ENCODE measurements at places on chromosomes 2 and 18.

- no peak for DNase-seq
Measured at GRCh38 chr2:224819075-224819474, 102.9 kb upstream of the CCDC195 start.

GRCh38 chr2:100142393-100142792, at the start of gene AFF3:
Gene AFF3 (minus strand): TSS chr2:100142590. CDS start chr2:100104454, 38,136 bp downstream.
- no peak for DNase-seq

DNA sequence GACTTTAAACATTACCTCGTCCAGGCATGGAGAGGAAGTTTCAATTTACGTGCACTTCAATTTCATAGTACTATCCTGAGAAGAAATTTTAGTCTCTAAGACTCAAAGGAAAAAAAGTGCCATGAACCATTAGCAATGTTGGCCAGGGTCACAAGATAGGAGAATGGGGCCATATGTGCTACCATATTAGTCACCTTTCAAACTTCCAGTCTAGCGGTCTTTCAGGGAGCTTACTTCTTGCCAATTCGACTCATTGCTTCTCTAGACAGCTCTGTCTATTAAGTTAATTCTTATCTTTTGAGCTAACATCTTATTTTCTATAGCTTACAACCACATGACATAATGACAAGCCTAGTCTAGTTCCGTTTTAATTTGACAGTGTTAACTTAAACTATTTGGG, 129.1 kb downstream of the ANKRD44 start:
- DNase-seq = no peak

GRCh38 chr2:145558617-145559350, 1038.9 kb upstream of the ZEB2 start:
- no peak for DNase-seq

DNA sequence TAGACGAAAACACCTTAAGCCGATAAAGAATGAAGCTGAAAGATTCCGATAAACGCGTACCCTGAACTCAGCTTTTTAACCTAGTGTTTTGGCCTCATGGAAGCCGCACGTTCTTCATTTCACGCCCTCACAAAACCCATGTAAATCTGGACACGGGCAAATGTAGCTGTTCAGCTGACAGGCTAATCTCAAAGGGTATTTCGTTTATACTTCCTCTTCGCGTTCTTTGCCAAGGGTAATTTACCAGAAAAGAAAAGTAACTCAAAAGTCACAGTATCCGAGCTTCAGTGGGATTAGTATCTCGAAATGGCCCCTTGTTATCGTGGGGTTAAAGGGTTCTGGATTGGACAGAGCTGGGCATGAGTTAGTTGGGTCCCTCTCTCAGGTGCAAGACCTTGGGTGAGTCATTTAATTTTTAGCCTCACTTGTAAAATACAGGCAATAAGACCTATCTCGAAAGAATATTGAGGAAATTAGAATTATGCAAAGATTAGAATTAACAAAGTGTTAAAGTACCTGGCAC, 22.0 kb upstream of the STPG4 start:
- DNase-seq = no peak

DNA sequence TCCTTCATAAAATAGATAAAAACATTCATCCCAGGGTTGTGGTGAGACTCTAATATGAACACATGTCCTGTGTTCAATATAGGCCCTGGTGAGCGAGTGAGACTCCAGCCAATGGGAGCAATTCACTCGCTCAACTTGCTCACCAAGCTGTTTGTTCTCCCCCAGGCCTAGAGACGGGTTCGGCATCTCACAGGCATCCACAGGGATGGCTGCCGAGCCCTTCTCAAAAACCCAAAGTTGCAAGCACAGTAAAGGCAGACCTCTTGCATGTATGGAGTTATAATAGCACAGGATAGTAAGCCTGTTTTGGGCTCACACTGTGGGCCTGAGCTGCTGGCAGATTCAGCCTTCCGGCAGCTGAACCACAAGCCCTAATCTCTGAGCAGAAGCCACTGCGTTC, 15.7 kb downstream of the PARD6G start:
- no peak for DNase-seq

GRCh38 chr2:13114391-13114790, 397.7 kb downstream of the TRIB2 start:
- no peak for DNase-seq

DNA sequence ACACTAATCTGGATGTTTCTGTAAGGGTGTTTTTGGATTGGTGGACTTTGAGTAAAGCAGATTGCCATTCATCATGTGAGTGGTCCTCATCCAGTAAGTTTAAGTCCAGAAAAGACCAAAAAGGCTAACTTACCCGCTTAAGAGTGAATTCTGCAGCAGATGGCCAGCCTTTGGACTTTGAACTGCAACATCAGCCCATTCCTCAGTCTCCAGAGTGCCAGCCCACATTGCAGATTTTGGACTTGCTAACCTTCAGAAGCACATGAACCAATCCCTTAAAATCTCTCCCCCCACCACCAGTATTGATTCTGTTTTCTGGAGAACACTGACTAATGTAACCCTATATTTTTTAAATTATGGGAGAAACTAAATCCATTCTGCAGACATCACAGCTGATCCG, 30.0 kb upstream of the SPATS2L start:
- DNase-seq = no peak

DNA sequence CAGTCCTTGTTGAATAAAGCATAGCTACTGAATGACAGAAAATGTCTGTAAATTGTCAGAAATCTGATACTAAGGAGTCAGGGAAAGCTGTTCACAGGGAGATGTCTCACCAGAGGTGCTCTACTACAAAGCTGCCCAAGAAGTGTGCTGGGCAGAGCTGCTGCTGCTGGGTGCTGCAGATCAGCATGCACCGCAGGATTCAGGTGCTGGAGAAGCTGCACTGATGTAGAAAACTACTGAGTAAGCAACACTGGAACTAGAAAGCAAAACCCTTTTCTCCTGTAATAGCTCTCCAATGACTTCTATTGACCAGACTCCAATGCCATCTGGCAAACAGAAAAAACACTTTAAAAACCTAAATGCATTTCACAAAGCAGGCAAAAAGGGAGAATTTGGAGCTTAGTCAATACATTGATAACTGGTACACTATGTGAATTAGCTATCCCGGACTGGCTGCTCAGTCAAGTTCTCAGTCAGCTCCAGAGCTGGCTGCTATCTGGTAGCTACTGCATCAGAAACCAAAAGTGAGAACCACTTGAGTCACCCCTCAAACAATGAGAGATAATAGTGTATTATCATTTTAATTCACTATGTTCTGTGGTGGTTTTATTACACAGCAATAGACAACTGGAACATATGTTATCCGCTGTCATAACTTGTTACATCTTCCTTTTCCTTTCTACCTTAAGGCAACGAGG, 493.1 kb downstream of the CPS1 start:
- DNase-seq = no peak

DNA sequence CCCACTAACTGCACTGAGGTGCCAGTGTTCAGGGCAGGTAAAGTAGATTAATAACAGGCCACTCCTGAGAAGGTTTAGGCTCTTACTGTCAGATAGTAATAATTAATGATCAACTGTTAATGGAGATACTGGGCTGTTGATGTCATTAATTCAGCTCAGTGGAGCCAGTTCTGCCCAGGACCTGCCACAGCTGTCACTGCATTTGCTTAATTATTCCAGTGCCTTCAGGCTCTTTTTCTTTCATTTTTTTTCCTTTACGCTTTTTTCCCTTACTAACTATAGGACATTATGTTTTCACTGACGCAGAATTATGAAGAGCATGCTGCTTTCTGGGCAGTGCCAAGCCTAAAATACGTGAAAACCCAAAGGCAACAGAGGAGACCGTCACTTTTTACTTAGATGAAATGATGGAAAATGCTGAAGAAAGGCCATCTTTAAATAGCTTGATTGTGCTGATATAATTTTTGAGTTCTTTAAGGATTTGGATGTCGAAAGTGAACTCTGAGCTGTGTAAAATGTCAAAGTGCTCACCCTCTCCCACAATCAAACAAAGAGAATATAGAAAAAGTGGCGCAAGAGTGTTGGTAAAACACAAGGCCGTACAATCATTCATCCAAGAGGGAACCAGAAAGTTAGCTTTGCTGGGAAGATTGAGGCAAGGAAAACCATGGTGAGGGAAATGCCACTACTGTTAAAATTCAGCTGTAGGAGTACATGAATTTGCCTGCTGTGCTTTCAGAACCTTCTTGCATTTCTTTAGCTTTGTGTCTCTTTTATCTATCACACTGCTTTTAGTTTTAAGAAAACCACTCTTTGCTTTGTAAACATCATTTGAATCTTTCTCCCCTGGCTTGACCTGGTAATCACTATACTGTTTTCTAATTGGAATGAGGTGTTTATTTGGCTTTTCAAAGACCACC, 192.0 kb upstream of the ZEB2 start:
- no peak for DNase-seq

DNA sequence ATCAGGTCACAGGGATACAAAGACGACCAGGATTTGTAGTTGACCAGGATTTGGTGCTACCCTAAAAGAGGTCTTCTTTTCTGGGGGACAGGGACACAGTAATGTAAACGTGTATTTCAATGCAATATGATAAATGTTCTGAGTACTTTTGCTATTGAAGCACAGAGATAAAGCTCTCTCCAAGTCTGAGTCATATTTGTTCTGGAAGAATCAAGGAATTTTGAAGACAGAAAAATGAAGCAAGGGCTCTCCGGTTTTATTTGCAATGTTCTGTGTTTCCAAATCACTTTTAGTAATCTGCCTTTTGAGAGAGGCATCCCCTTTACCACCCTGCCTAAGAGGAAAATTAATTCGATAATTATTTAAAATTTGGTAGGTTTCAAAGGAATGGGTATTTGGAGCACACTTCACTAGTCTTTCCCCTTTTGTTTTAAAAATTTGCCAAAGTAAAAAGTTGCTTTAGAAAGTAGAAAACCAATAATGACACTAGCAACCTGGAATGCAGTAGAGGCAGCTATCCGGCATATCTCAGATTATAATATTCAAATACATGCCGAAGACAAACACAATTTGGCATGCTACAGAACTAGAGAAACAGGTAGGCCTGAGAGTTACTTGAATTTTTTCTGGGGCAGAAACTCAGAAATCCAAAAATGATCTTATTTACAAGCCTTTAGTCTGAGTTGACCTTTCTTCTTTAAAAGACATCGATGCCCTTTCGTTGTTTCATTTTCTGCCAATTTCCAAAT, 82.7 kb downstream of the MREG start:
- DNase-seq = no peak

- DNase-seq = peak; percentile 76
Measured at GRCh38 chr2:43068041-43068533, 158.3 kb downstream of the ZFP36L2 start.

DNA sequence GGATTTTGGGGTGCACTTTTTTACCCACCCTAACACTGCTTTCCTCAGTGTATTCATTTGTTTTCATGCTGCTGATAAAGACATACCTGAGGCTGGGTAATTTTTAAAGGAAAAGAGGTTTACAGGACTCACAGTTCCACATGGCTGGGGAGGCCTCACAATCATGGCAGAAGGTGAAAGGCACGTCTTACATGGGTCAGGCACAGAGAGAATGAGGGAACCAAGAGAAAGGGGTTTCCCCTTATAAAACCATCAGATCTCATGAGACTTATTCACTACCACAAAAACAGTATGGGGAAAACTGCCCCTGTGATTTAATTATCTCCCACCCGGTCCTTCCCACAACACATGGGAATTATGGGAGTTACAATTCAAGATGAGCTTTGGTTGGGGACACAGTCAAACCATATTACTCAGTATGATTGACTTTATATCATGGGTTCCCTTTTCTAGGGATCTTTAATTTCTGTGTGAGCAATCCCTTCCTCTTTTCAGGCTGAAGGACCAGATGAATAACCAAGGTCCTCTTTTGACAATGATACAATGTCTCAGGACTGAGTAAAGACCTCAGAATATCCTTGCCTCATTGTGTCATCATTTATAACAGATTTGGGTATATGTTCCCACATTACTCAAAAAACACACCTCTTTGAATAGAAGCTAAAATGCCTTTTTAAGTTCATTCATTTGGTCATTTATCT, 100.1 kb upstream of the TRIB2 start:
- no peak for DNase-seq

DNA sequence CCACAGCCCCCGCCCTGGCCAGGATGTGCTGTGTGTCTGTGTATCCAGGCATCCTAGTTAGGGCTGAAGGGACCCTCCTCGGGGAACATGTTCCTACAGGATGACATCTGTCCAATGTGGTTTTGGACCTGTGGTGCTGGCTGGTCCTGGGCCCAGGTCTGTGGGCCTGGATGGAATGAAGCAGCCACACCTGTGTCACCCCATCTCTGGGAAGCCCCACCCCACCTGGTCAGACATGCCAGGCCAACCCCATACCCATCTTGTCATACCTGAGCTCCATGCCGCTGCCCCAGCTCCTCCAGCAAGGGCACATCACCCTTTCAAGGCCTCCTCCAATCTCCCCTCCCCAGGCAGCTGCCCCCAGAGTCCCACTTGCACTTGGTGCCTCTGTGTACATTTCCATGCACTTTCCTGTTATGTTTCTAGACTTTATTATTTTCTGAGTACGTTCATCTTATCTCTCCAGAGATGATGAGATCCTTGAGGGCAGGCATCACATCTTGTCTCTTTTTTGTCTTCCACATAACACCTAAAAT, 24.1 kb upstream of the PLB1 start:
- DNase-seq = no peak

DNA sequence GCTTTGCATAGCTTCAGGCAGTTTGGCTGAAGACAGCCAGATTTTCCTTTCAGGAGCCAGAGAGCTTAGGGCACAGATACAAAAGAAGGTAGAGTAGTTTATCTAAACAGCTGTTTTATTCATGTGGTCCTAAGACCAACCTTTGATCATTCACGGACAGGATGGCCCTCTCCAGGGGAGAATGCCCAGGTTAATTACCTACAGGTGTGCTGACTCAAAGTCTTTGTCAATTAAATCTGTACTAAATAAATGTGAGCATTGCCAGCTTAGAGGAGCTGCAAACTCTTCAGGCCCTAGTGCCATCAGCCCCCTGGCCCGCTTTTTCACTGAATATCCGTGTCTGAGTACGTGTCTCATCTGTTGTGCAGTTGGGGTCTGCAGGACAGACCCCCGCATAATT, 554.7 kb downstream of the NUP35 start:
- peak; percentile 30 for DNase-seq

Data from posterior vena cava (tissue), 2 donors.